GM23338 (cell line): ENCODE measurements at places on chromosomes 7 and 10.

DNA sequence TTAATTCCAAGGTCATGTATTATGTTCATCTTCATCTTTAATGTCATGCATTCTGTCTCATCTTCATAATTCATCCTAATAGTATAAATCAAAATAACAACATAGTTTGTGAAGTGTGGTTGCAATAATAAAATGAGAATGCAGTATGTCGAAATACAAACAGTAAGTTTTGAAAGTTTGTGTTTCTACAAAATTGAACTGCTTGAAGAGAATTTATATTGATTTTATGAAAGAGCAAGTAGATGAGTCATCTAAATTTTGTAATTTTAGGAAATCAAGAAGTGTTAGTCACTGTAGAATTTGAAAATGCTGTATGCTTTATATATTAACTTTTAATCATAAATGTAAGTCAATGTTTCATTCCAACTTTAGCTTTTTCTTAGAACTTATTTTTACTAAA lies 190.5 kb upstream of the PPP1R3A start:
- DNase-seq = no peak

DNA sequence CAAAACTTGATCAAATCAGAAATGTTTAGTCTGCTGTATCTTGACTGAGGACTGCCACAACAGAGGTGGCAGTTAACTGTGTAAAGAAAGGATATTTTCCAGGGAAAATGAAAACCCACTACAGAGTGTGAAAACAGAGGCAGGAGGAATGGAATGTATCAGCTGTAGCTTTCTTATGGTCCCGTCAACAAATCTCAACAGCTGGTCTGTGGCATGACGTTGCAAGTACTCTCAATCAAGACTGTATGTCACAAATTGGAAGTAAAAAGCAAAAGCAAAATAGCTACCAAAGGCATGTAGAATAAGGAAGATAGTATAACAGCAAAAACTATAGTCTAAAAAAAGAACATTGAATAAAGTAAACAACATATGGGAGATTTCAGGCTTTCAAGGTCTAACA lies 123.5 kb downstream of the KMT2C start:
- DNase-seq = no peak

GRCh38 chr10:33086100-33086499 lies 128.1 kb upstream of the ITGB1 start:
- DNase-seq = no peak

GRCh38 chr7:16982640-16983350 lies 101.0 kb upstream of the AGR3 start:
- peak; percentile 58 for DNase-seq

DNA sequence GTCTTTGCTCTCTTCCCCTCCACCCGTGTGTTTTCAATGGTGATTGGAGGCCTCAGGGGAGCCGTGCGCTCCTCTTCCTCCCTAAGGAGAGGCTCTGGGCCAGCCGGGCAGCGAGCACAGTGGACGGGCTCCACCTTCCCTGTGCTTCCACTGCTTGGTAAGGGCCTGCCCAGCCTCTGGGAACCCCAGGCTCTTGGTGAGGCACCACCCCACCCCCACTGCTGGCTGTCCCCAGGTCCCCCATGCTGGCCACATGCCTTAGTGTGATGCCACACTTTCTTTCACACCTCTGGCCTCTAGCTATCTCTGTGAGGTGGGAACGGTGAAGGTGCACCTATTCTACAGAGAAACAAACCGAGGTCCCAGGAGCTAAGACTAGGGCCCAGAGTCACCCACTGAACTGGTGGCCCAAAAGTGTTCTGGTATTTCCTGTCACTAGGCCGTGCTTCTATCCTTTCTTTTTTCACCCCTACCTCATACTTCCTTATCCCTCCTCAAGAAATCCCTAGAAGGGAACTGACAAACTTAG lies 53.3 kb downstream of the UNC5B start:
- no peak for DNase-seq

DNA sequence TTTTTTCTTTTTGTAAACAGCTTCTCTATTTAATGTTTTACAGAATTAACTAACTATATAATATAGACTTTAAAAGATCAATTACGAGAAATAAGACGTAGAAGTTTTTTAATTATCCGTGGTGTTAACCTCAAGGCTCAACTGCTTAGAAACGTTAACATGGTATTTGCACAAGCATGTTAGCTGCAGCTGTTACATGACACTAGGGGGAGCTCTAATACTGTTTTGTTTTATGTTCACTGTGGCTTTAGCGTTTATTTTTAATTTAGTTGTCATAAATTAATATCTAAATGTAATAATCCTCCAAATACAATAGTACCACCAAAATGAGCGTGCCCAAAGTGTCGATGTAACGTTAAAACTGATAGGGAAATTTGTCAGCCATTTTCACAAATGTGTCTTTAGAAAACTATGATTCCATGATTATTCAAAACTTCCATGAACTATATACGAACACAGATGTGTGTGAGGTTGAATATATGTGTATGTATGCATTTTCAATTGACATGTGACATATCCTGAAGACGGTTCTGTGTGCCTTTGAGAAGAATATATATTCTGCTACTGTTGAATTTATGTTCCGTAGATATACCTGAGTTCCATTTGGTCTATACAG lies 828.8 kb upstream of the MBL2 start:
- DNase-seq = peak; percentile 75

DNA sequence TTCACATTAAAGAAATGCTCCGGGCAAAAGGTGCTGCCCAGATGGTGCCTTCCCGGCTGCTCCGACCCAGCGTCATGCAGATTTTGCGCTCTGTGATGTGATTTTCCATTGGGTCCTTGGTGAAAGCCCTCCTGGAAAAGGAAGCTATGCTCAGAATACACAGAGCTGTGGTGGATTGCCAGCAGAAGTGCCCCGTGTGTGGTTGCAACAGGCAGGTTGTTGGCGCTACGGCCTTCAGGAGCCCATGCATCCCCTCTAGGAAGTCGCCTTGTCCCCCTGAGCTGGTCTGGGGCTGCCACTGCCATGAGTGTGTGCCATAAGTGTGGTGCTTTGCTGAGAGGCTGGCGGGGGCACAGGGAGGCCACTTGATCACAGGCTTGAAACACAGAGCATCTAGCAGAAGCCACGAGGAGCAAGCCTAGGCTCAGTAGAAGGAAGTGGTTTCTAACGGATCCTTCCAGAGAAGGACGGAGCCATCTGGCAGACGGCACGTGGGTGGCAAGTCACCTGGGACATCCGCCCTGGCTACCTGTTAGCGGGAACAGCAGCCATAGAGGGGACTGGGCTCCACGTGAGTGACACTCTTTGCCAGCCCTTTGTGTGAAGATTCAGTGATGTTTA lies 210.9 kb downstream of the CUX1 start:
- DNase-seq = no peak

GRCh38 chr7:85480666-85481065 lies 293.8 kb upstream of the SEMA3D start:
- DNase-seq = no peak

DNA sequence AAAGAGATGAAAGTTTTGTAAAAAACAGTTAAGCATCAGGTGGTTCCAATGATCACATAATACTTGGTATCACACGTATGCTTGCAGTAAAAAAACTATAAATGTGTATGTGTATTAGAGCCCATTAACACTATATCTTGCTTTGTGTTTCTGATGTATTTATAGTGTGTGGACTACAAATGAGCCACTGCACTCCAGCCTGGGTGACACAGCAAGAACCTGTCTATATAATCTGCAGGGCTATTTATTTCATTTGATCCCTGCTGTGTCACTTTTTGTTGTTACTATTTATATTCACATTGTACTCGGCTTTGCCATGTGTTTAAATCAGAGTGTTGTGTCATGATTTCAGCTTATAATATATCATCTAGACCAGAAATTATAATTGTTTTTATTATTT lies 487.8 kb upstream of the TEX47 start:
- no peak for DNase-seq

GRCh38 chr7:114821030-114821900 lies 100.6 kb upstream of the MDFIC start:
- no peak for DNase-seq

- no peak for DNase-seq
These were observed 3.1 kb downstream of the ELAPOR2 start for GRCh38 chr7:87056346-87056745.

GRCh38 chr7:51456431-51457060 lies 139.9 kb upstream of the COBL start:
- DNase-seq = no peak

GRCh38 chr10:3702056-3702546 lies 82.9 kb downstream of the KLF6 start:
- no peak for DNase-seq

- DNase-seq = no peak
These were observed 219.2 kb downstream of the PTPRN2 start for GRCh38 chr7:158368449-158368848.

DNA sequence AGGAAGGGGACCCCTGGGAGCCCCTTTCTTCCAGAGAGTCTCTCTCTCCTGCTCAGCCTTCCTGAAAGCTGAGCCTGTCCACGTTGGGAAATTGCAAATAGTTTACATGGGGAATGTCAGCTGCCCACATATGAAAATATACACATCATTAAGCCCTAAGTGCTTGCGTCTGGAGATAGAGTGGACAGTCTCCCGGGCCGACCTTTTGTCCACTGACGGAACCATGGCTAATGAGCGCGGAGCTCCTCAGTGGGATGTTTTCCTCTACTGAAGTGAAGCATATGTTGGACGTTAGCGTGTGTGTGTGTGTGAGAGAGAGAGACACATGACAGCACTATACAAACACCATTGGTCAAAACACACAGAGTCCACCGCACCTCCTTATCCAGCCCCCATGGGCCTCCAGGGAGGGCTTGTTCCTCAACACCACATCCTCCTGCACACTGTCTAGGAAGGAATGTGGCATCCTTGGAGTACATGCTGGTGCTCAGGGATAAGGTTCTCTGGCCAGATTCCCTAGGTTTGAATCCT lies 128.4 kb downstream of the RGS10 start:
- DNase-seq = no peak

DNA sequence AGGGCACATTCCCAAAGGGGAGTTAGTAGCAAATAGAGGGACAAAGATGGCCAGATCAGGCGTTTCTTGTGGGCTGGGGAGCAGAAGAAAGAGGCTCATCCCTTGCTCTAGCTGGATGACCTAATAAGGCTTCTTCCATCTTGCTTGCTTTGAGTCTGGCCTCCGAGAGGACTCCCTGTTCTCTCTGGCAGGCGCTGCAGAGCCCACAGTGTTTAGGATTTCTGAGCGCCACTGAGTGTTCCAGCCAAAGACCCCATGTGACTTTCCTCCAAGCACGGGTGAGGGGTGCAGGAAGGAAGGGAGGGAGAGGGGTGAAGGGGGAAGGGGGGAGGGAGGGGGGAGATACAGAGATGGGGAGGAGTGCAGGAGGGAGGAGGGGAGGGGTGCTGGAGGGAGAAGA lies 203.8 kb upstream of the SVIL start:
- no peak for DNase-seq

GRCh38 chr10:31143331-31143935 lies 111.8 kb upstream of the ZNF438 start:
- DNase-seq = no peak
